AG04449 (cell line): ENCODE measurements at places on chromosomes 5 and 9.

GRCh38 chr5:42422656-42423280 lies 471 bp upstream of the GHR start:
- DNase-seq: no peak

GRCh38 chr5:10447041-10447440 lies 5.4 kb downstream of the ROPN1L start:
- DNase-seq: no peak

- DNase-seq: no peak
Measured at GRCh38 chr5:139985290-139985689, 57.8 kb downstream of the NRG2 start.

- no peak for DNase-seq
Measured at GRCh38 chr5:143400541-143401226, 2.8 kb downstream of the NR3C1 start.

DNA sequence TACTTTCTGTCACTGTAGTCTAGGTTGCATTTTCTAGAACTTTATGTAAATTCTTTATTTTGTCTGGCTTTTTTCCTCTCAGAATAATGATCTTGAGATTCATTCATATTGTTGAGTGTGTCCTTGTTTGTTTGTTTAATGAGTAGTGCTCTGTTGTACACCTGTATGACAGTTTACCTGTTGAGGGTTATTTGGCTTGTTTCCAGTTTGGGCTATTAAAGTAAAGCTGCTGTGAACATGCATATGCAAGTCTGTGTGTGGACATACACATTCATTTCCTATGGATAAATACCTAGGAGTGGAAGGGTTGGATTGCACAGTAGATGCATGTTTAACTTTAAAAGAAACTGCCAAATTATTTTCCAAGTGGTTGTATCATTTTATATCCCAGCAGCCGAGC lies 30.4 kb downstream of the MVB12B start:
- DNase-seq: no peak

DNA sequence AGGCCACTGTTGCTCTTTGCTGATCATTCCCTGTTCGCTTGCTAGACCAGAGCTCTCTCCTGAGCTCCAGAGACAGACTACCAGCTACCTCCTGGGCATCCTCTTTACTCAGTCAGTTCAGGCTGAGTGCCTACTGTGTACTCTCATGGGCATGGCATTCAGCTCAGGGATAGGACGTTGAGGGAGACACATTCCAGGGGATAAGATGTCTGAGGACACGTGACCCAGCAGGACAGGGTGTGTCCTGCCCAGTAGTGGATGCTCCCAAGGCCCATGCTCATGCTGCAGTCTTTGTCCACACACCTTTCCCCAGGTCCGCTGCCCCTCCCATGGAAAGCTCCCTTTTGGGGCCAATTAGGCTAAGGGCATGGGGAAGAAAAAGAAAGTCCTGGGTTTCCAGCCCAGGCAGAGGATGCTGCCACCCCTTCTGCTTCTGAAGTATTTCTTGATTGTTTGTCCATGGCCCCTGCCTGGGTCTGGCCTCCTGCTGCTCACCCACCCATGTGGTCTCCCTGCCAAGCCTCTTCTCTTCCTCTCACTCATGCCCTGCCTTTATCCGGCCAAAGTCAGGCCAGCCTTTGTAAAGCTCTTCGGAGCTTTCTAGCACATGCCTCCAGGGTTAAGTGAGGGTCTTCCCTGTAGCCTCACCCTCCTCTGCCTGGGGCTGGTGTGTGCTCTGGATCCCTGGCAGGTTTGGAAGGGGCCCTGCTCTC lies 60.5 kb upstream of the PITX1 start:
- DNase-seq: no peak

- no peak for DNase-seq
Measured at GRCh38 chr5:173783371-173783770, 104.8 kb upstream of the CPEB4 start.

GRCh38 chr5:135486131-135487036 lies 34.2 kb upstream of the TIFAB start:
- DNase-seq: no peak

DNA sequence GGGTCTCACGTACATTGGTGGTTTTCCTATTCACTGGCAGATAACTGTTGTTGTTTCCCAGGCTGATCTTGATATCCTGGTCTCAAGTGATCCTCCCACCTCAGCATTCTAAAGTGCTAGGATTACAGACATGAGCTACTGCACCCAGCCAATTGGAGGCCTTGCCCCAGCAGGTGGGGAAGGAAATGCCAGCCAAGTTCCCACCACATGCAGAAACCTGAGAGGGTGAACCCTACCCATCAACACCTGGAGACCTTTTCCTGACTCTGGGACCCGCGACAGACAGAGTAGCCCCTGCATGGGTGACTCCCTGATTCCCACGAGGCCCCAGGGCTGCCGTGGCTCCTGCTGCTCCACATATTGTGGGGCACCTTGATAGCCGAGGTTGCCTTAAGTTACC lies 107.7 kb downstream of the GDA start:
- DNase-seq: no peak

DNA sequence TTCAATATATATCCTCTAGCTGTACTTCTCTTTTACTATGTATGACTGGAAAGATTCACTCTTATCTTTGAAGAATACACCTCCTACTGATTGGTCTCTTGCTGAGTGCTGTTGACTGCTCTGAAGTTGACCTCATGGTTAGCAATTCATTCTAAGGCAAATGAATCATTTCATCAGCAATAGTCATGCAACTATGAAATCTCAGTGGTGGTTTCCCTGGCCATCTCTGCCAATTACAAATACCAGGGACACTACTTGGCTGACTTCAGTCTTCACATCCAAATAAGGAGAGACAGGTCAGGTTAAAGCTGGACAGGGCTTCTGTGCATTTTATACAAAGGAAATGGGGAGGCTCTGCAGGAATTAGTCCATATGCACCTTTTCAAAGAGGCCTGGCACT lies 333.5 kb upstream of the ACTBL2 start:
- DNase-seq: peak; percentile 94

- DNase-seq: no peak
Measured at GRCh38 chr9:117028103-117028858, 341.2 kb downstream of the TRIM32 start.

GRCh38 chr5:132459031-132459982 lies 31.3 kb downstream of the IRF1 start:
- DNase-seq: no peak

GRCh38 chr5:40826489-40827187 lies 8.4 kb downstream of the RPL37 start:
- no peak for DNase-seq

- DNase-seq: no peak
Measured at GRCh38 chr9:36632892-36633291, 60.2 kb downstream of the MELK start.

- DNase-seq: no peak
Measured at GRCh38 chr5:147784146-147784987, 1.8 kb upstream of the JAKMIP2 start.

DNA sequence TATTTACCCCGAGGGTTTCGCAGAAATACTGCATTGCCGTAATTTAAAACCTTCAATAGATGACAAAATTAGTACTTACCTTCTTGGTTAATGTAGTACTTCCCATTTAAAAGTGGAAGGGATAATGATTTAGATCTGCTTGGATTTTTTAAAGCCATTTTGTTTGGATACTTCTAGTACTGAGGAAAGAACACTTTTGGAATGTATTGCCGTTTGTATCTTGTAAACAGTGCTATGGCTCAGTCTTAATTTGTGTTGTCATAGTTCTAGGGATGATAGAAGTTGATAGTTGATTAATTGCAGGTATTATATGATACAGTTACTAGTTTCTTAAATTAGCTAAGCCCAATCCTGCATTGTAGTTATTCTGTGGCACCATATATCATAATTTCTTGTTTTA lies 33.1 kb downstream of the TNPO1 start:
- DNase-seq: no peak

- DNase-seq: no peak
Measured at GRCh38 chr9:123933440-123934212, 3.7 kb upstream of the DENND1A start.
